NCI-H82 (cell line): ENCODE measurements at places on chromosomes 7 and 10.

GRCh38 chr7:64621656-64622055 lies 44.3 kb upstream of the ZNF107 start:
- DNase-seq: no peak

DNA sequence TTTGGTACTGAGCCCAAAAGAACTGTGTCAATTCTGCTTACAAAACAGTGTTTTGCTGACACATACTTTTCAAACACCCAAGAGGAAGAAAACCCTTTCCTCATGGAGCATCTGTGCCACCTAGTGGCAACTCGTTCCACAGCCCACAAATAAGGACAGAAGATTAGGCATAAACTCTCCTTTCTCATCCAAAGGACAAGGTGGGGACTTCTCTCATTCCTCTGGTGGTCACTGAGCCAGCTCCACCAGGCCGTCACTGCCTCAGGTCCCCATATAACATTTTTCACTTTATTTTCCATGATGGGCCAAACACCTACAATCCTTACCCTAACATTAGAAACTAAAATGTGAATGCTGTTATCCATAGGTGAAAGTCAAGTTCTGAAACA lies 76.9 kb downstream of the RNF216 start:
- DNase-seq: peak; percentile 80

GRCh38 chr10:81428456-81429134 lies 446.4 kb upstream of the NRG3 start:
- DNase-seq: no peak

- DNase-seq: no peak
These were observed 588.0 kb downstream of the CALN1 start for GRCh38 chr7:71824006-71824760.

GRCh38 chr10:21985541-21985940 lies 18.0 kb downstream of the DNAJC1 start:
- no peak for DNase-seq

- no peak for DNase-seq
These were observed 314.9 kb downstream of the LRMDA start for GRCh38 chr10:75746356-75746755.

DNA sequence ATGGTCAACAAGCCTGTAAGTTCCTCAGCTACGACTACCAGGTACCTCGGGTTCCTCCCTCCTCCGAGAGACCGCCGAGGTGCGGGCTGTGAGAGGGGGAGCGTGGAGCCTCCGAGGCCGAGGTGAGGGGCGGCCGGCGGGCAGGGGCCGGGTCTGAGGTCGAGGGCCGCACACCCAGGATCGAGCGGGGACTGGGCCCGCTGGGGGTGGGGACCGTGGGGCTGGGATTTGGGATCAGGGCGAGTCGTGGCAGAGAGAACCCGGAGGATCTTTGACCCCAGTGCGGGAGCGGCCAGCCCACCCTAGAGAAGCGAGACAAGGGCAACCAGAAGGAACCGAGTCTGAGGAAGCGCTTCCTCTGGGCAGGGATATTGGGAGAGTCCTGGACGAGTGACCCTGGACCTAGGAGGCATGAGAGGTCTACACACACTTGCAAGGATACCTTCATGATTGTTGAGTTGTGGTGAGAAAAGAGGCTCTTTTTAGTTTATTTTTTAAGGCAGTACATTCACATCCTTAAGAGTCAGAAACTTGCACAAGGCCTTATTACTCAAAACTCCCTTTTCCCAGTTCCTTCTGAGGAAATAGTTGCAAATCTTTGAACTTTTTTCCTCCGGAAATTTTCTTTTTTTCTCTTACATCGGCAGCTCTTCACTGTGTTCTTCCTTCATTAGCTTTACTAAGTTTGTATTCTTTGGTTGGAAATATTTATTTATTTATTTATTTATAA lies 395 bp downstream of the ZNF487 start:
- no peak for DNase-seq
